Suprapubic skin (tissue), 4 donors: ENCODE measurements at places on chromosomes 13 and 19.

DNA sequence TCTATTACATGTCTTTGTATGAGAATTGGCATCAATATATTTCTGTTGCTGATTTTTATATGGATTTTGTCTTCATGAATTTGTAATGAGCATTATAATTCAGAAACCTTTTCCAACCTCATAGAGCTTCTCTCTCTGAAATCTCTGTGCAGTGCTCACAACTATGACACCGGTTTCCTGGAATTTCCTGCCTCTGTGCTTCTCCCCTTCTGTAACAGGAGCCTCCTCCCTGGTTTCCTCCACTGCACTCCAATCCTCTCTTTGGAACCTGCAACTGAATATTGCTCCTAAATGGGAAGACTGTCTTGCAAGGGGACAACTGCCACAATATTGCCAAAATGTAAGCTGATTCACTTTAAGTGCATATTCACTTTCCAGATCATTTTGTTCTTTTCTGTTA is 1147.9 kb downstream of the UQCRFS1 start:
- no peaks in the 10 kb centered on the region for H3K4me1 ChIP-seq
- no peak overlapping the region for H3K27ac ChIP-seq
- H3K4me3 ChIP-seq, result no peak overlapping the region
- DNase-seq, result no peak
- H3K36me3 ChIP-seq, result no peaks in the 10 kb centered on the region
- no peaks in the 10 kb centered on the region for H3K27me3 ChIP-seq

DNA sequence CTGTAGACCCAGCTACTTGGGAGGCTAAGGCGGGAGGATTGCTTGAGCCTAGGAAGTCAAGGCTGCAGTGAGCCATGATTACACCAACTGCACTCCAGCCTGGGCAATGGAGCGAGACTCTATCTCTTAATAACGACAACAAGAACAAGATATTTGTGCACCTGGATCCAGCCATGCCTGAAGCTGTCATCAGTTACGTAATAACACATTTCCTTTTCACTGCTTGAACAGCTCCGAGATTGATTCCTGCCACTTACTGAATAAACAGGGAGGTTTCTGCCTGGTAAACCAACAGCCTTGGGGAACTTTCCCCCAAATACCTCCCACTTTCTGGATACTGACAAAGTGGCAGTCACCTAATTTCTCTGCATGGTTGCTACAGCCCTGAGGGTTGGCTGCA is 5.4 kb downstream of the KANK2 start:
- H3K4me1 ChIP-seq, result peaks cover 62% of the 10 kb centered on the region
- no peak for DNase-seq
- H3K27ac ChIP-seq, result peak overlapping the region; percentile 71
- peaks cover 21% of the 10 kb centered on the region for H3K36me3 ChIP-seq
- no peaks in the 10 kb centered on the region for H3K27me3 ChIP-seq

DNA sequence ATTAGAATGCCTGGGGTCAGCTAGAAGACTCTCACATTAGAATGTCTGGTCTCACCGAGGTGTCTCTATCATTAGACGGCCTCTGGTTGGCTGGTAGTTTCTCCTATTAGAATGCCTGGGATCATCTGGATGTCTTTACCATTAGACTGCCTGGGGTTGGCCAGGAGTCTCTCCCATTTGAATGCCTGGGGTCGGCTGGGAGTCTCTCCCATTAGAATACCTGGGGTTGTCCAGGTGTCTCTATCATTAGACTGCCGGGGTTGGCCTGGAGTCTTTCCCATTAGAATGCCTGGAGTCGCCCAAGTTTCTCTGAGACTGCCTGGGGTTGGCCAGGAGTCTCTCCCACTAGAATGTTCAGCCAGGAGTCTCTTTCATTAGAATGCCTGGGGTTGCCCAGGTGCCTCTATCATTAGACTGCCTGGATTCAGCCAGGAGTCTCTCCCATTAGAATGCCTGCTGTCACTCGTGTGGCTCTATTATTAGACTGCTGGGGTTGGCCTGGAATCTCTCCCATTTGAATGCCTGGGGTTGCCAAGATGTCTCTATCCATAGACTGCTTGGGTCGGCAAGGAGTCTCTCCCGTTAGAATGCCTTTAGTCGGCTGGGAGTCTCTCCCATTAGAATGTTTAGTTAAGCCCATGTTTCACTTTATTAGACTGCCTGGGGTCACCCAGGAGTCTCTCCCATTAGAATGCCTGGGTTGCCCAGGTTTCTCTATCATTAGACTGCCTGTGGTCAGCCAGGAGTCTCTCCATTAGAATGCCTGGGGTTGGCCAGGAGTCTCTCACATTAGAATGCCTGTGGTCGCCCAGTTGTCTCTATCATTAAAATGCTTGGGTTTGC is 1467.8 kb downstream of the UQCRFS1 start:
- H3K4me3 ChIP-seq, result no peak overlapping the region
- no peak overlapping the region for H3K27ac ChIP-seq
- H3K27me3 ChIP-seq, result no peaks in the 10 kb centered on the region
- DNase-seq, result peak; percentile 19

DNA sequence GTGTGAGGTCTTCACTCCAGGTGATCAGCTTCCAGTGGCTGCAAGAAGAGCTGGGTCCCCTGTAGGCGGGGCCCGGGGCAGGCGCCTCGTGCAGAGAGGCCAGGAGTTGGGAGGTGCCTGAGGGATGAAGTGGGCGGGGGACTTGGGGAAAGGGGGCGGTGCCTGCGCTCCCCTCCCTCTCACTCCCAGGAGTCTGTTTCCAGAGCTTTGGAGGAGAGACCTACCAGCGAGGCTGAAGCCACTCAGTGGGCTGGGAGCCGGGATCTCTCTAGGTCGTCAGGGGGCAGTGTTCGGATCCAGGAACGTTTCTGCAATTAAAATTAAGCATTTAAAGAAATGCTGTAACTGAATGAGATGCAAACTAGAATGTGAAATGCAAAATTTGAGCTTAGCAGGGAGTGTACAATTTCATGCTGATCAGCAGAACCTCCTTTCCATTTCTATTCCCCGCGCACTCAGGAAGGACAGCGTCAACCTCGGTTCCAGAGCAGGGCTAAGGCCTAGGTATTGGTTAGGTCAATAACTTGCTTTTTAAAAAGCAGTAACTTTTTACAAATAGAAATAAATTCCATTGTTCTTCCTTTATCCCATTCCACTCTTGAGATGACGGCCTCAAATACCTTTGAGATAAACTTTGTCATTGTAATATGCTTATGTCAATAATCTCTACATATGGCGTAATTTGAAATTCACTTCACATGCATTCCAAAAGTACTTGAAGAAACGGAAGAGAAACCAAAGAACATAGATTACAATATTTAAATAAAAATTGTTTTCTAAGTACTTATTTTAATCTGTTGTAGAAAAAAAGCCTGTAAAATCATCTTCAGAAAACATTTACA is 11.6 kb downstream of the ZNF160 start:
- H3K4me1 ChIP-seq, result no peaks in the 10 kb centered on the region
- peaks cover 58% of the 10 kb centered on the region for H3K36me3 ChIP-seq
- no peak overlapping the region for H3K27ac ChIP-seq
- no peak overlapping the region for H3K4me3 ChIP-seq

DNA sequence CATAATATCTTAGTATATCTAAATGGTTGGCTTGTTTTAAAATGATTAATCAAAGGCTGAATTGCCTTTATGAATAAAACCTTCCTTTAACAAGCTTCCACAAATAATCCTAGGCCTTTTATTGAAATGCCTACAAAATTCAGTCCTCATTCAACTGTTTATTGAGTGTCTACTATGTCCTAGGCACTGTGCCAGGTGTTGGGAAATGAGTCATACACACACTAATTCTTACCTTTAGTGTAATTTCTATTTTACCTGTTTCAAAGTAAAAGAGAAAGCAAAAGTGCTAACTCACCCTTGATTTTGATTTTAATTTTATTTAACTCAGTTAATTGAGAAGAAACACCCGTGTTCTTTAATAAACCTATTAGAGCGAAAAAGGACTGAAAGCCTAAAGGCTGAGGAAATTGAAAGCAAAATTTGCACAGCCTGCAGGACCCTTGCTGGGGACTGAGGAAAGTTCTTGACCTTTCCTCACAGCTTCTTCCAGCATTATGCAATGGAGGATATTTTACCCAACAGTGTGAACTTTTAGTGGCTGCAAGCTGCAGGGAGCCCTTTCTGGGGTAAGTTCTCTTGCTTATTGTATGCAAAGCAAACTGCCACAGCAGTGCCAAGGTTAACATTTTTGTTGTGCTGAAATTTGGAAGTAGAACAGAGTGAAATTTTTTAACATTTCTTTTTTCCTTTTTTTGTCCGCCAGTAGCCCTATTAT is 83.1 kb downstream of the B3GLCT start:
- H3K4me1 ChIP-seq, result no peaks in the 10 kb centered on the region
- no peak for DNase-seq
- no peak overlapping the region for H3K27ac ChIP-seq
- no peaks in the 10 kb centered on the region for H3K27me3 ChIP-seq

- H3K27ac ChIP-seq, result no peak overlapping the region
- no peak overlapping the region for H3K4me3 ChIP-seq
- DNase-seq, result no peak
- H3K4me1 ChIP-seq, result no peaks in the 10 kb centered on the region
- peaks cover 46% of the 10 kb centered on the region for H3K36me3 ChIP-seq
- no peaks in the 10 kb centered on the region for H3K27me3 ChIP-seq
Measured at GRCh38 chr19:16104722-16105121, 7.0 kb upstream of the RAB8A start.

- H3K4me1 ChIP-seq, result no peaks in the 10 kb centered on the region
- no peak overlapping the region for H3K4me3 ChIP-seq
- H3K27ac ChIP-seq, result no peak overlapping the region
Measured at GRCh38 chr19:20067943-20068342, 9.9 kb upstream of the ZNF90 start.

DNA sequence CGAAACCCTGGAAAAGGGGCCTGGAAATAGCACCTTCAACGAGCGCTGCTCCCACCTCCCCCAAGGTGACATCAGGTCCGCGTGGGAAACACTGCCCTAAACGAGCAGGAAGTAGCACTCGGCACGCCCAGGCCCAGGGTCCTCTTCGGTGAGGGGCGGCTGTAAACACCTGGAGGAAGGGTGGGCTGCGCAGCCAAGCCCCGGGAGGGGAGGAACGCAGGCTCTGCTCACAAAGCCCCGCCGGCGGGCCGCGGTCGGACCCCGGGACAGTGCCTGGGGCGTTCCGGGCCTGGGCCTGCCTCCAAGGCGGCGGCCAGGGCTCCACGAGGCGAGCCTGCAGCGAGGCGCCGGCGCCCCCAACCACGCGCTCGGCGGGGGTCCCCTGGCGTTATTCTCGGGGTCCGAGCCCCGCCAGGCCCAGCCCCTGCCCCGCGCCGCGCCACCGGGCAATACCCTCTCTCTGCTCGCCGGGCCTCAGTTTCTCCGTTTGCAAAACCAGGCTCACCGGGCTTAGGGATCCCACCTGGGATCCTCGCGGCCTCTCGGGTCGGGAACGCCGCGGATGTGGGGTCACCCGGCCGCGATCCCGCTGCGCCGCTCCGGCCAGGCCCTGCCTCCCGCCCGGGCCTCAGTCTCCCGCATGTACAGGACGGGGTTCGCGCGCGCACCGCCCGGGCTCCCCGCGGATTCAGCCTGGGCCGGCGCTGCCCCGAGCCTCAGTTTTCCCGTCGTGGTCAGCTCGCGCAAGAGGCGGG is 630 bp downstream of the RNF126 start:
- peak overlapping the region; percentile 96 for H3K4me3 ChIP-seq
- H3K27ac ChIP-seq, result peak overlapping the region; percentile 96
- DNase-seq, result no peak
- peaks cover 68% of the 10 kb centered on the region for H3K4me1 ChIP-seq

DNA sequence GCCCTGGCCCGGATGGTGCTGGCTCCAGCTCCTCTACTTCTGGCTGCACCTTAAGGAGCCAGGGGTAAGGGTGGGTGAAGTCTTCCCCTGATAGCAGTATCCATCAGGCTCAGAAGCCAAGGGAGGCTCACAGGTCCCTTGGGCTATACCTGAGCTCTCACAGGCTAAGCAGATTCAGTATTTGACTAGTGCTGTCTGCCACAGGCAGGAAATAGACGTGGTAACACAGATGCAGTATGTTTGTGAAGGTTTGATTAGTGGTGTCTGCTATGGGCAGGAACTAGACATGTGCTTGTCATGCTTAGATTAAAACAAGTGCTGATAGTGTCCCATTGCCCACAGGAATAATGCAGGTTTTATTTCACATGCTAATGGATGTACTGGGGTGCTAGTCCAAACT is 4.0 kb downstream of the SYT5 start:
- peaks cover 99% of the 10 kb centered on the region for H3K27me3 ChIP-seq
- no peak overlapping the region for H3K4me3 ChIP-seq
- no peak overlapping the region for H3K27ac ChIP-seq

- no peak overlapping the region for H3K4me3 ChIP-seq
- H3K27ac ChIP-seq, result no peak overlapping the region
- no peaks in the 10 kb centered on the region for H3K27me3 ChIP-seq
- H3K4me1 ChIP-seq, result peaks cover 23% of the 10 kb centered on the region
- H3K36me3 ChIP-seq, result peaks cover 34% of the 10 kb centered on the region
Measured at GRCh38 chr19:49887665-49888509, 8.8 kb downstream of the IL4I1 start.

- H3K4me3 ChIP-seq, result no peak overlapping the region
- no peaks in the 10 kb centered on the region for H3K27me3 ChIP-seq
- H3K27ac ChIP-seq, result no peak overlapping the region
- peaks cover 9% of the 10 kb centered on the region for H3K36me3 ChIP-seq
Measured at GRCh38 chr13:113848020-113848419, 15.9 kb downstream of the GAS6 start.

DNA sequence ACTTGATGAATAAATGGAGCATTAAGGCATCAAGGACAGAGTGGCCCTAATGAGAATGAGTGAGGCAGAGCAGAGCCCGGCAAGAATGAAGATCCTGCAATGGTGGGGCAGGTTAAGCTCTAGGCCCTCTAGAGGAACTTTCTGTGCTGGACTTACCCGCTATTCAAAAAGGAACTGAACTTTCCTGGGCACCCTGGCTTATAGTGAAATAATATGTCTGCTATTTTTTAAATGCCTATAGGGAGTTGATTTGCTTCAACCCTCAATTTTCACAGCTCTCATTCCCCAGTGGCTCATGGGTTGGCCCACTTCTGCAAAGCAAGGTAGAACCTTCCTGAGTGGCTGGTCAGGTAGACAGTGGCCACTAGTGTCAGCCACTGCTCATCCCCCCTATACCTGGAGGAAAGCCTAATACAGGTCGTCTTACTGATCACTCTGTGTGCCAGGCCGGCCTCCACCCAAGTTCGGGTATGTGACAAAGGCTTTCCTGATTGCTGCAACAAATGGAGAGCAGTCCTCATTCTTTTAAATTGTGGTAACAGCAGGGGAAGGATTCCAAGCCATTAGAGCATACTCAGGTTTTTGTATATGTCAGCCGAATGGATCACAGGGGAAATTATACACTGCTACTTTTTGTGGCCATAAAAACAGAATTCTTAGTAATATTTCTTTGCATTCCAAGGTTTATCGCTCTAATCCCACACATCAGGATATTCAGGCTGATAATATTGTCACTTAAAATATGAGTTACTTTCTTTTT is 103.0 kb downstream of the KL start:
- peaks cover 29% of the 10 kb centered on the region for H3K4me1 ChIP-seq
- peak overlapping the region; percentile 71 for H3K27ac ChIP-seq
- peaks cover 30% of the 10 kb centered on the region for H3K36me3 ChIP-seq
- peak overlapping the region; percentile 5 for H3K4me3 ChIP-seq
- DNase-seq, result no peak

DNA sequence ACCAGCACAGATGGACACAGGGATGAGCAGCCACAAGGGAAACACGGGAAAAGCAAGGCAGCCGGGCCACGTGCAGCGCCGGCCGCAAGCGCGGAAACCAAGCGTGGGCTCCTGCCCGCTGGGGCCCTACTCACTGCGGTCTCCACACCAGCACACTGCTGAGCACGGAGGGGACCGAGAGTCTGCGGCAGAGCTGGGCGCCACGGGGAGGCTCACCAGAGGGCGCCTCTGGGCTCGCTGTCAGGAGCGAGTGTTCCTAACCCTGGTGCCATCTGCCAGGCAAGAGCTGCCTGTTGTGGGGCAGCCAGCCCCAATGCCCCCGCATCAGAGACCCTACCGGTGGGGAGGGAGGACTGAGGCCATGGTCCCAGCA is 26.5 kb downstream of the MPND start:
- DNase-seq, result no peak
- peaks cover 18% of the 10 kb centered on the region for H3K36me3 ChIP-seq
- peak overlapping the region; percentile 38 for H3K4me3 ChIP-seq
- H3K4me1 ChIP-seq, result peaks cover 79% of the 10 kb centered on the region
